ENCODE measurements at places on chromosomes 1 and 21. TPM values are rescaled to one million over a fixed set of nuclear protein-coding genes. Genes with fewer than 3 reads are reported as not detected.

The SPATA21 gene
- not detected for polyA plus RNA-seq

The RAVER2 gene
- 8.1 TPM for polyA plus RNA-seq

The OR2G3 gene
- not detected for polyA plus RNA-seq

The CALML6 gene
- 0.20 TPM for polyA plus RNA-seq

The FCRLB gene
- polyA plus RNA-seq = 0.93 TPM

The NR5A2 gene
- polyA plus RNA-seq = not detected

The ZBTB21 gene
- polyA plus RNA-seq = 6.7 TPM

The CCDC24 gene
- polyA plus RNA-seq = 5.4 TPM
